ENCODE measurements at places on chromosomes 13 and 19.

GRCh38 chr19:1501200-1501595, 10.2 kb downstream of the REEP6 start:
- no peak for DNase-seq

GRCh38 chr19:34246340-34246739, 8.0 kb upstream of the GARRE1 start:
- no peak for DNase-seq

DNA sequence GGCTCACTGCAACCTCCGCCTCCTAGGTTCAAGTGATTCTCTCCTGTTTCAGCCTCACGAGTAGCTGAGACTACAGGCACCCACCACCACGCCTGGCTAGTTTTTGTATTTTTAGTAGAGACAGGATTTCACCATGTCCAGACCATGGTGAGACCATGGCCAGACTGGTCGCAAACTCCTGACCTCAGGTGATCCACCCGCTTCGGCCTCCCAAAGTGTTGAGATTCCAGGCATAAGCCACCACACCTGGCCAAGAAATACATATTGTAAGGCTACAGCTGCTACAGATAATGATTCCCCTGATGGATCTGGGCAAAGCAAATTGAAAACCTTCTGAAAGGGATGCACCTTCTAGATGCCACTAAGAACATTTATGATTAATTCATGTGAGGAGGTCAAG, 17.8 kb downstream of the PLPP2 start:
- DNase-seq, result no peak

GRCh38 chr13:112182846-112183531, 116.0 kb downstream of the SOX1 start:
- DNase-seq, result peak; percentile 5

DNA sequence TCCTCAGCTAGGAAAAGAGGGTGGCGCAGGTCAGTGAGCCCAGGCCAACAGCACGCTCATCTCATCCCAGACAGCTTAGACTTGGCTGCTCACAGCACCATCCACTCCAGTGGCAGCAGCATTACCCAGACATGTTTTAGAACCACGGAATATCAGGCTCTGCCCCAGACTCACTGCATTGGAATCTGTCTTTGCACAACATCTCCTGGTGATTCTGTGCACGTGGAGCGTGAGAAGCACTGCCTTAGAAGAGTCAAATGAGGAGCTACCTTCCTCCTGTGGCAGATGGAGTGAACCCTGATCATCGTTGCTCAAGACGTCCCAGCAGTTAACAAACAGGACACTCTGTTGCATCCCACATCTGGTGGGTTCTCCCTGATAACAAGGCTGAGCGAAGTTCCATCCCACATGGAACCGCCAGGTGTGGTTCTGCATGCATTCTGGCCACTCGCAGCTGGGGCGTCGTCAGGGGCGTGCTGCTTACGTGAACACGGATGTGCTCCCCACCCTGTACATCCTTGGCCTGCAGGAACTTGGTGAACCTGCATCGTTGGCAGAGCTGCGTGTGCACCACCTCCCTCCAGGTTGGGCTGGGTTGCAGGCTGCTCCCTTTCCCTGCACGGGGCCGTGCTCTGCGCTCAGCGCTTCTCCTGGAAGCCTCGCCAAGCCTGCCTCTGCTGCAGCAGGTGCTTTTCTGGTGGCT, 25.2 kb upstream of the ATP11A start:
- no peak for DNase-seq

- no peak for DNase-seq
These were observed at the start of gene CD70 for GRCh38 chr19:6590827-6591319. CD70 (minus strand) TSS chr19:6591150; CDS start chr19:6591002, 148 bp downstream.

DNA sequence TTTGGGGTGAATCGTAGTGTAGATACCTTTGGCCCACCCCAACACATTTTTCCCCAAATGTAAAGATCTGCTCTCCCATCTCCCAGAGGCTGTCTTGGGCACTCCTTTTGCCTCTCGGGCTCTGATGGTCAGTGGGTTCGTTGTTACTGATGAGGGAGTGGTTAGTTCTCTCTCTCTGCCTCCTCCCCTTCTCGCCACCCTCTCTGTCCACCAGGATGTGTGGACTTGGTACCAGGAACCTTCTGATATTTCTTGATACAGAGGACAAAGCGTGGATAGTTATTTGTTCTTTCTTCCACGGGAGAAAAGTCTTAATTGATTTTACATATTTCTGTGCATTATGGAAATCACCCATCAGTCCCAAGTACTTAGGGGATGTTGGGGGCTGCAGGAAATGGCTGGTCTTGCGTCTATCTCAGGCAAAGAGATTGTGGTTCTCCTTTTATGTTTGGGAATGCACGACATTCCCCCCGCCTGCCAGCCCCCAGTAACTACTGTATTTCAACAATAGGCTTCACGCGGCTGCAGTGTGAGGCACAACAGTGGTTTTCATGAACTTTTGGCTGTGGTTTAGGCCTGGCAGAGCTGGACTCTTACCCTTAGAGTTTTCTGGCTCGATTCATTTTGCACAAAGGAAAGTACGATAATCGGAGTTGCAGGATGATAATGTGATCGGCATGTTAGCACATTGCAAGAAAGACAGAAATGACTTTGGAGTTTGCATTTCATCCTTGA, 79.0 kb upstream of the ZNF536 start:
- no peak for DNase-seq

GRCh38 chr13:98083507-98083906, 59.4 kb upstream of the FARP1 start:
- no peak for DNase-seq

DNA sequence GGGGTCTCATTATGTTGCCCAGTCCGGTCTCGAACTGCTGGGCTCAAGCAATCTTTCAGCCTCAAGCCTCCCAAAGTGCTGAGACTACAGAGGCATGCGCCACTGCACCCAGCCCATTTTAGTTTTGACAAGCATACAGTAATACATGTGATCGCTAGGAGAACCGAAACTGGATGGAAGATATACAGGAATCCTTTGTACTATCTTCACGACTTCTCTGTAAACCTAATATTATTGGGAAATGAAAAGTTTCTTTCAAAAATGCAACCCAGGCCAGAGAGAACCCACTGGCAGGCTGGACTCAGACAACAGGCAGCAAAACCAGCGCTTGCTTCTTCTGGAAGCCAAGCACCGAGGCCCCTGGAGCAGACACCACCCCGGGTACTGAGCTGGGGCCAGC, 9.4 kb downstream of the C19orf12 start:
- no peak for DNase-seq

GRCh38 chr13:107799001-107799400, 416.3 kb downstream of the LIG4 start:
- DNase-seq, result no peak

DNA sequence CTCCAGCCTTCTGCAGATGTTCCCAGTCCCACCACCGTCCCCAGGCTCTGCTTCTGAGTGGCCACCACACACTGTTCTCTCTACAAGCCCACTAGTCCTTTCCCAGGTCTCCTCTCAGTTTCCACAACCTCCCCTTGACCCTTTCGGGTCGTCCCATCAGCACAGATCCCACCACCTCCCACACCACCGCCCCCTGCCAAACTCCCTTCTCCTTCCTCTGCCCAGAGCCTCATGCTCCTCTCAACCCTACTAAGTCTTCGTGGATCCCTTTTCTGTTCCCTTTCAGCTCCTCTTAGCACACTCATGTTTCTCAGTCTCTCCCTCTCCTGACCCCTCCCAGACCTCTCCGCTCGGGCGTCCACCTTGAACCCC, 1.9 kb downstream of the NAPA start:
- no peak for DNase-seq

DNA sequence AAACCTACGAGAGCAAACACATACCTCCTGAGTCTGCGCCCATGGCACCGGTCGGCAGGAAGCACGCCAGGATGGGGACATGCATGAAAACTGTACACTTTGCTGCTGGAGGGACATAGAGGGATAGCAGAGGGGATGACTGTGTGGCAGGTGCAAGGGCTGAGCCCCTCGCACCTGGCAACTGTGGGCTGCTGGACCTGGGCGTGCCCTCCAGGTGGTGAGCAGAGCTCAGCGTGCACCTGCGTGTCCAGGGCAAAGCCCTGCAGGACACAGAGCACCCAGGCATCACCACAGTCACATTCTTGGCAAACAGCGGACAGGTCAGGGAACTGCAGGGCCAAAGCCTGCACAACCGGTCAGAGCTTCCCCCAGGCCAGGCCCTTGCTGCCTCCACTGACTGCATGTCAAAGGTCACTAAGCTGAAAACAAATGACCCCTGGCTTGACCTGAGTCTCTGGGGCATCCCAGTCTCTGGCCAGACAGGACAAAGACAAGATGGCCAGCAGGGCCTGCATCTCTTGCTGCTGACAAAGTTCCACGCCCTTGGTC, 9.0 kb upstream of the ISYNA1 start:
- DNase-seq, result no peak

DNA sequence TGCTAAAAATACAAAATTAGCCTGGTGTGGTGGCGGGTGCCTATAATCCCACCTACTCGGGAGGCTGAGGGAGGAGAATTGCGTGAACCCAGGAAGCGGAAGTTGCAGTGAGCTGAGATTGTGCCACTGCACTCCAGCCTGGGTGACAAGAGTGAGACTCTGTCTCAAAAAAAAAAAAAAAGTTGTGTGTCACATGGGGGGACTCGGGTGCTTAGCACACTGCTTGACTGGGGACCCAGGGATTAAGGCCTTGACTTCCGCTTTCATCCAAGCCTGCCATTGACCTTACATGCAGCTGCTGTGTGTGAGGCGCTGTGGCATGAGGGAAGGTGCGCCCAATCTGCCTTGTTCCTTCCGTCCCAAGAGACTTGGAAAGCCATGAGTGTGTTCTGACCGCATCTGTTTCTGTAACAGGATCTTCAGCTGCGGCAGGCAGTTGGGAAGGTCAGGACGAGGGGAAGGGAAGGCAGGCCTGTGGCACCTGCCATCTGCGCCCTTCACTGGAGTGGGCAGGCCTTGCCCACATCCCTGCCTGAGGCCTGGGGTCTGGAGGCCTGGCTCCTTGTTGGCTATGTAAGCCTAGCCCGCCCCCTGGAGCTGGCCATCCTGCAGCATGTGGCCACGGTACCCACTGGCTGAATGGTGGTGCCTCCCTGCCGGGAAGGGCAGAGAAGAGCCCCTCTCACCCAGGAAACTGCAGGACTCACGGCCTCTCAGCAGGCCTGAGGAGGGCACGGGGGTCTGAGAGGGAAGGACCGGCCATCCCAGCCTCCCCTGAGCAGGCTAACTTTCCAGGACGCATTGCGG, 23.0 kb downstream of the PPP1R37 start:
- no peak for DNase-seq

GRCh38 chr13:50456111-50456510, 387.4 kb downstream of the DLEU7 start:
- DNase-seq, result no peak

DNA sequence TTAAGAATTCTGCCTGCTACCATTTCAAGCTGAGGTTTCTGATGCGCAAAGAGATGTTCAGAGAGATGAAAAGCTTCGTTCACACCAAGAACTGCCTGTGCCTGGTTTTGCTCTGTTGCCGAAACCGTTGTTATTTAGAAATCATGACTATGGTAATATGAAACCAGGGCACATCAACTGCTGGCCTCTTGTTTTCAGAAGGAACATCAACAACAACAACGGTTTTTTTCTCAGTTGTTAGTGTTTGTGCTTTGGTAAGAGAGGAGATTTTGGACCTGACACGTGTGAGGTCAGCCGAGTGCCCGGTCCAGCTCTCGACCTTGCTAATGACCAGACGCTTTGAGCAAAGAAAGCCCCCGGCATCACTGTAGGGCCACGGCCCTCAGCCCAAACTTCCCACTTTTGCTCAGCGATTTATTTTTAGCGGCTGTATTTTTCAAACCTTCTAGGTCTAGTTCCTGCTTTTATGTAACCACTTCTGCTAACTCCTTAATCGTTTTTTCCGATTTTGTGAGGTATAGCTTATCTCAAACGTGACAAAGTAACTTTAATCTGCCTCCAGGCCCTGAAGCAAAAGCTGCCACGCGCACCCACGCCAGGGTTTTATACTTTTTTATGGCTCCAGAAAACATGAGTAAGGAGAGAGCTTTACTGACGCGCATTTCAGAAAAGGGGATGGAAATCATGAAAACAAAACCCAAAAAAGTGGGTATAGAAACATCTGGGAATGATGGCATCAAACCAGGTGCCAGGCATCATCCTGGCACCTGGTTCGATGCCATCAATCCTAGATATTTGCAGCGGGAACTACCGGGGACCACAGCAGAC, 42.0 kb downstream of the KLF2 start:
- DNase-seq, result peak; percentile 89

GRCh38 chr19:18290302-18291018, 9.0 kb upstream of the JUND start:
- DNase-seq, result peak; percentile 19

DNA sequence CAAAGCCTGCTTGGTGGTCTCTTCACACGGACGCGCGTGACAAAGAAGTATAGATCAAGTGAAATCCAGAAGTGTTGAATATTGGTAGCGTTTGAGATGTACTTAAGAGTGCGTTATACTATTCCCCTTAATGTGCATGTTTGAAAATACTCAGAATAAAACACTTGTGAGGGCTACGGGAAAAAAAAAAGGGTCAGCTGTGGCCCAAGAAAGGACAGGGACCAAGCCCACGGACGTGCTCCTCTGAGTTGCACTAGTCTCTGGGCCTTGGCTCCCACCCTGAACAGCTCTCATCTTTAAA, 622 bp upstream of the RBM42 start:
- DNase-seq, result no peak

GRCh38 chr13:24217601-24218281, 57.2 kb downstream of the SPATA13 start:
- no peak for DNase-seq

DNA sequence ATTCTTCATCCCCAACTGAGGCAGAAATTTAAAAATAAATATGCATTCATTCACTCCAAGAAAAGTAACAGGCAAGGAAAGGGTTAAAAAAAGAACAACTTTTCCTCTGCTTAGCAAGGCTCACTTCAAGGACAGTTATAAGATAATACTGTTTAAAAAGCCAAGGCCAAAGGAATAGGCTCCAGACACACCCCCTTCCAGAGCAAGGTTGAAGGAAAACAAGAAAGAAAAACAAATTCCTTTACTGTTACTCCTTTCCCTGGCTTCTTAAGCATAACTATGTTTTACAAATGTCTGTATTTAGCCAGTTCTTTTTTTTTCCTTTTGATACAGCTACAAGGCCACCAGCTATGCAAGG, 8.5 kb downstream of the SIGLEC11 start:
- no peak for DNase-seq

- no peak for DNase-seq
These were observed 28.1 kb downstream of the DHX34 start for GRCh38 chr19:47377208-47377701.

DNA sequence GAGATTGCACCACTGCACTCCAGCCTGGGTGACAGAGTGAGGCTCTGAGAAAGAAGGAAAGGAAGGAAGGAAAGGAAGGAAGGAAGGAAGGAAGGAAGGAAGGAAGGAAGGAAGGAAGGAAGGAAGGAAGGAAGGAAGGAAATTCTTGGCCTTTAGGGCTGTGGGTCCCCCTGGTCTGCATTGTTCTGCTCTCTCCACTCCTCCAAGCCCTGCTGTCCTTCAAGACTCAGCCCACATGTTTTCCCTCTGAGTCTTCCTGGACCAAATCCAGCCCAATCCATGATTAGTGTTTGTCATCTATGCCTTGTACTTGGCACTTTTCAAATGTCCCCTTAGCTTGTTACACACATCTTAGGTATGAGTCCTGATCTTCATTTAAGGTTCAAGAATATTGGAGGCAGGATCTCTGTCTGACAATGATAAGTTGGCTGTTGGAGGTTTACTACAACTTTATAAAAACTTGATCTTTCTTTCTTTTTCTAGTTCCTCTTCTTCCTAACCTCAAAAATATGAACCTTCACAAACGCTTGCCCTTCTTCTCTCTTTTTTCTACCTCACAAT, 48.8 kb upstream of the INTS6 start:
- peak; percentile 26 for DNase-seq

GRCh38 chr13:40589285-40590109, 76.9 kb downstream of the FOXO1 start:
- DNase-seq, result peak; percentile 66

Data from Kasumi-1 (cell line).